ENCODE measurements at places on chromosomes 3 and 15.

GRCh38 chr3:9841015-9841414 is 2.8 kb downstream of the RPUSD3 start:
- DNase-seq: no peak

DNA sequence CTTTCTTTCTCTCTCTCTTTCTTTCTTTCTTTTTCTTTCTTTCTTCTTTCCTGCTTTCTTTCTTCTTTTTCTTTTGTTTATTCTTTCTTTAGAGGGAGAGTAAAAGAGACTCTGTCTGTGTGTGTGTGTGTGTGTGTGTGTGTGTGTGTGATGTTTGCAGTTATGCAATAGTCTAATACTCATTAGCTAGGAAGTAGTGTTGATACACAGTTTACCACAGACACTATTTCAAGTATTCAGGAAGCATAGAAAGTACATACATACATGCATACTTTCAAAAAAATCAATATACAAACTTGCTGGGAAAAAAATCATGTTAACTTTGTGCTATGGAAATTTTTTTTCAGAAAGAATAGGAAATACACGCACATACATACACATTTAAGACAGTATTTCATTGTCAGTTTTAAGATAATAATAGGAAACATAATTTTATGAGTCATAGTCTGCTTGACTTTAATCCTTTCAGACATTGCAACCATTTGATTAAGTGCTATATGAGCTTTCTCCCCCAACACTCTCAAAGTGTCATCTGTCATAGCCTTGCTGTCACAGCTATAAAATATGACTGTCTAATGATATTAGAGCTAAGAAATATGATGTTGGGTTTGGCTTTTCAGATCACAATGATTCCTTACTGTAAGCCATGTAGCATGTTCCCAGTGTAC is 74.9 kb upstream of the EPHA3 start:
- DNase-seq: no peak

DNA sequence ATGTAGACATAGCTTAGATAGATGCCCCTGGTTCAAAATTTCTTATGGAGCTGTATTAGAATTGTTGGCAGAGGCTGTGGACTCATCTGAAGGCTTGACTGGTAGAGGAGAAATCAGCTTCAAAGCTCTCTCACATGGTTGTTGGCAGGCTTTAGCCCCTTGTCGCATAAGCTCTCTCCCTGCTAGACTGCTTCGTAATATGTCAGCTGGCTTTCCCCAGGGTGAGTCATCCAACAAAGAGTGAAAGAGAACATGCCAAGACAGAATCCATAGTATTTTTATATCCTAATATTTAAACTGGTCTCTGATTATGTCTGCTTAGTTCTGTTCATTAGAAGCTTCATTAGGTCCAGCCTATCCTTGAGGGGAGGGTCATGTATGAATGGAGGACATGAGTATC is 427.4 kb upstream of the NAALADL2 start:
- DNase-seq: no peak

GRCh38 chr3:125289429-125289981 is 77.0 kb upstream of the SLC12A8 start:
- no peak for DNase-seq

GRCh38 chr3:13557926-13558325 is 9.0 kb downstream of the FBLN2 start:
- no peak for DNase-seq

DNA sequence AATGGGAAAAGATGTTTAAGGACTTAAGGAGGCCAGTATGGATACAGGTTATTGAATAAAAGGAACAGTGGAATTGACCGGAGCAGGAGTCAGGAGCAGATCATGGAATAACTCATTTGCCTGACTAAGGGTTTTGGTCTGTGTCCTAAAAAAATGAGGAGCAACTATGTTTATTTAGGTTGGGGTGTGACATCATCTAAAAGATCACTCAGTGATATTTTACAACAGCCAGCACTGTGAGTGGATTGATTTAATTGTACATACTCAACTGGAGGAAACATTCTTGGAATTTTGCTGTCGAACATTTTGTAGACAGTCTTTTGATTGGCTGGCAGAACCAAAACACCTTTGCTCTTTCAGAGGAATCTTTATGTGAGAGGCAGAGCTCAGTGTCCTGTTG is 348.6 kb upstream of the CDIN1 start:
- DNase-seq: no peak

DNA sequence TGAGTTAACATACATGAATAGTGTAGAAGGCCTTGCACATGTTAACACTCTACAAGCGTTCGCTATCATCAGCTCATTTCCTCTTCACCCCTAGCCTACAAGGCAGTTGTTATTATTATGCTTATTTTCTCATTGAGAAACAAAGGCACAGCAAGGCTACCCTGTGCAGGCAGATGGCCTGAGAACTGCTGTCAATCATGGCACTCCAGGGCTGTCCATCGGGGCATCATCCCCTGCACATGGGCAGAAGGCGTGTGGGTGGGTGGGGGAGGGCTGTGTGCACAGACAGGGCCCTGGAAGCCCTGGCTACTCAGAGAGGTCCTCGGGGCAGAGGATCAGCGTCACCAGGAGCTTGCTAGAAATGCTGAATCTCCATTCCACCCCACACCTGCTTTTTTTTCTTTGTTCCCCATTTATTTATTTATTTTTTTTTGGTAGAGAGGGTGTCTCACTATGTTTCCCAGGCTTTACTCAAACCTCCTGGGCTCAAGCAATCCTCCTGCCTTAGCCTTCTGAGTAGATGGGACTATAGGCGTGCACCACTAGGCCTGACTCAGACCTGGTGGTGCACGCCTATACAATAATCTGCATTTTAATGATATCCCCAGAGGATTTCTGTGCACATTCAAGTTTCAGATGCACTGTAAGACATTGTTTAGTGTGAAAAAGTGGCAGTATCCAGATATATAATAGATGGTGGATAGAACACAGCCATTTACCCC is 9.6 kb upstream of the ZXDC start:
- no peak for DNase-seq
